NCI-H345 (cell line): ENCODE measurements at places on chromosomes 6 and 20.

DNA sequence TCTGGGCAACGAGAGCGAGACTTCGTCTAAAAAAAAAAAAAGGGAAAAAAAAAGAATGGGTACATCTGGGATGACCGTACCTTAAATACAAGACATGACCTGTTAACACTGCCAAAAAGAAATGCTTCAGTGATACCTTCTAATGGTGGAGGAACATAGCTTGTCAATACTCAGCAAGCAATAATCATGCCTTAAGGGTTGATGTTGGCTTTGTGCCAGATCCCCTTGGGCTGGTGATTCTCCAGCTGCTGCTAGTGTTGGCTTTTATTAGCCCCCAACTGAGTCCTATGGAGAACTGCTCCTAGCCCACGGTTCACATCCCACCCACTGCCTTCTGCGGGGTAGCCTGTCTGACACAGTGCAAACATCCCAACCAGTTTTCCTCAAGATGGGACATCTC is 134.9 kb downstream of the PLCB1 start:
- peak; percentile 99 for DNase-seq

GRCh38 chr6:43992783-43993644 is 134.2 kb downstream of the MRPL14 start:
- DNase-seq: no peak

DNA sequence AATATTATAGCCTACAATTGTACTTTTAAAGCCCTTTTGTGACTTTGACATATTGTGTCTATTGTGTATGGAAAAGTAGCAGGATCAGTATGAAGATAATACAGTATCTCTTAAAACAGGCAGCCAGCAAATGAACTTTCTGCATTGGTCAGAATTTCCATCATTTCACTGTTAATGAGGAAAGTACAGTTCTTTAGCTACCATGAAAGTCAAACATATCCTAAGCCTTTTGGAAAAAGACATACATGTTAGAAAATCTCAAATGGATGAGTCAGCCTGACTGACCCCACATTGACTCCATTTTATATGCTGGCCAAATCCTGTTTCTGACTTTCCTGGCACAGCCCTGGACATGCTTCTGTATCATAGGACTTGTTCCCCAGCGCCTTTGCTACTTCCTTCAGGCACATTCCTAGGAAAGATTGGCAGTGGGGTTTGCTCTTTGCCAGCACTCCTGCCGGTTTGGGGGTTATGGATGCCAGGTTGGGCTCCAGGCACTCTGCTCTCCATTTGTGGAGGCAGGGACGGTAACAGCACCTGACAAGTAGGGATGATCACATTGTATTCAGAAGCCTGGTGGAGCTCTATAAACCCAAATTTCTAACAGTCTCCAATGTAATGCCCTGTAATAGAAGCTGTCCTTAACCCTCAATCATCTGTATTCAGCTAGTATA is 43.7 kb downstream of the TOP1 start:
- no peak for DNase-seq

DNA sequence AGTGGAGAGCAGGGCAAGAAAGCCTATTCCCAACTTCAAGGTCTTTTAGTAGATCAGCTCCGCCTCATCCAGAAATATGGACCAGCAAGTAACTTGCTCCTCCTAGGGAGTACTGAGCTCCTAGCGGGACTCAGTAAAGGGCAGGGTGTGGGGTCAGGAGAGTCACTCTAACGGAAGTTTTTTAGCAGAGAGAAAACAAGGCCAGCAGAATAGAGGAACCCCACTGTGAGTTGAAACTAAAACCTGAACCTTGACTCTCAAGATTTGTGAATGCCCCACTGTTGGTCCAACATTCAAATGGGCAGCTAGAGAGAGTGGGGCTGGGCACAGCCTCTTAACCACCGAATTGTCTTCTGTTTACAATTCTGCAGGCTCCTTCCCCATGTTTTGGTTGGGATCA is 244.8 kb downstream of the FARS2 start:
- DNase-seq: no peak

DNA sequence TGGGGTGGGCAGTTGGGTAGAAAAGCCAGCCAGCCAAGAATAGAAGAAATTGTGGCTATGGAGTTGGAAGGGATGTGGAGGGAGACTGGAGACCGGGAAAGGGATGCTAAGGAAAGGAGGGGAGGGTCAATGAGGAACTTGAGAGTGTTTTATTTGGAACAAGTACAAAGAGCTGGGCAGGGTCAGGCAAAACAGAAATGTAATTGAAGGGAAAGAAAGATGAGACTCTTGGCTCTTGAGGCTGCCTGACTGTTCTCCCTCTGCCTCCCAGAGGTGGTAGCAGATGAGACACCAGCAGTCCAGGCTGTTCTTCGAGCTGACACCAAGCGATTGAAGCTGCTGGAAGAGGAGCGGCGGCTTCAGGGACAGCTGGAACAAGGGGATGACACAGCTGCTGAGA is 12.7 kb downstream of the ABCF1 start:
- DNase-seq: no peak

DNA sequence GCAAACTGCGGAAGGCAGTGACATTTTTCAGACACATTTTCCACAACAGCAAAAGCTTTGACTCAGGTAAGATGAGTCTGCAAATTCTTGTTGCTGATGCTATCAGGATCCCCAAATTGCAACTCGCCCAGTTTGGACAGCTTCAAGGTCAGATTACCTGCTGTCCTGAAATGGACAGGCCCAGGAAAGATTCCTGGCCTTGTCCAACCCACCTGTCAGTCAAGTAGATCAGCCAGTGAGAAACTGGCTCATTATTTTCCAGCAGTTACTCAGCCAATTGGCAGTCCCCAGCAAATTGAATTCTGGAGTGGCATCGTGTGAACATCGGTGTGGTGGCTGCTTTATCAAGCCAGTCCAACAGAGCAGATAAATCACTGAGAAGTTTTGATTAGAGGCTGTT is 84.5 kb upstream of the SNAP25 start:
- DNase-seq: no peak

GRCh38 chr6:117138920-117139319 is 126.4 kb upstream of the VGLL2 start:
- no peak for DNase-seq

DNA sequence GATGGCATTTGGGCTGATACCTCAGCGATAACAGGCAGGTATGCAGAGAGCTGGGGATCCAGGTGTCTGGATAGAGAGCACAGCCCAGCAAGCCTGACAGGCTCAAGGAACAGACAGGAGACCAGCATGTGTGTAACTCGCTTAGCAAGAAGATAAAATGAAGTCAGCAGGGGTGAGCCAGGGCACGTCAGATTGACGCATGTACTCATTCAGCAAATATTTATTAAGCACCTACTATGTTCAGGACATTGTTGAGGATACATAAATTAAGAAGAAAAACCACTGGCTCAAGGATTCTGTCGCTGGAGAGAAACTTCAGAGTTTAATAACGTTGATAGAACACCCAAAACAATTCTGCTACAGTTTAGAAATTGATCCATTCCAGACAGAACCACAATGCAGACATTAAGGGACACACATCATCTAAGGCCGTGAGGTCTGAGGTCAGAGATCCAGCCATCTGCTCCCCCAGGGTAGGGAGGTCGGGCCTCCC is 1.0 kb upstream of the DUSP22 start:
- DNase-seq: no peak
